Skin of body (tissue), 3 donors: ENCODE measurements at places on chromosomes 3 and 15.
A peak's percentile ranks its signal among the peaks of the same experiment; 100 is the strongest.

- DNase-seq = no peak
Measured at GRCh38 chr3:279325-279724, 82.8 kb downstream of the CHL1 start.

DNA sequence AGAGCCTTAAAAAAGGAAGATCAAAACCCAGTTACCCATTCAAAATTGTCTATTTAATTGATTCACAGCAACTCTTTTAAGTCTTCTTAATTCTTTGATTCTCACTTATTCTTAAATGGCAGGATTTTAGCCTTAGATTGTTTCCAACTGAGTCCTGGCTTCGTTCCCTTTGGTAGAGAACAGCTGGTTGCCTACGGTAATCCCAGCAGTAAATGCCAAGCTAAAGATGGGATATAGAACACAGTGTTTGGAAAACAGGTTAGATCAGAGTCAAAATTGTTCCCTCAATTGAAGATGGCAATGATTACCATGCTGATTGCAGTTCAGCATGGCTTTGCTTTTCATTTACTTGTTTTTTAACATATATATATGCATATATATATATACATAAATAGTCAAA is 300.9 kb downstream of the PYDC2 start:
- no peak for DNase-seq

DNA sequence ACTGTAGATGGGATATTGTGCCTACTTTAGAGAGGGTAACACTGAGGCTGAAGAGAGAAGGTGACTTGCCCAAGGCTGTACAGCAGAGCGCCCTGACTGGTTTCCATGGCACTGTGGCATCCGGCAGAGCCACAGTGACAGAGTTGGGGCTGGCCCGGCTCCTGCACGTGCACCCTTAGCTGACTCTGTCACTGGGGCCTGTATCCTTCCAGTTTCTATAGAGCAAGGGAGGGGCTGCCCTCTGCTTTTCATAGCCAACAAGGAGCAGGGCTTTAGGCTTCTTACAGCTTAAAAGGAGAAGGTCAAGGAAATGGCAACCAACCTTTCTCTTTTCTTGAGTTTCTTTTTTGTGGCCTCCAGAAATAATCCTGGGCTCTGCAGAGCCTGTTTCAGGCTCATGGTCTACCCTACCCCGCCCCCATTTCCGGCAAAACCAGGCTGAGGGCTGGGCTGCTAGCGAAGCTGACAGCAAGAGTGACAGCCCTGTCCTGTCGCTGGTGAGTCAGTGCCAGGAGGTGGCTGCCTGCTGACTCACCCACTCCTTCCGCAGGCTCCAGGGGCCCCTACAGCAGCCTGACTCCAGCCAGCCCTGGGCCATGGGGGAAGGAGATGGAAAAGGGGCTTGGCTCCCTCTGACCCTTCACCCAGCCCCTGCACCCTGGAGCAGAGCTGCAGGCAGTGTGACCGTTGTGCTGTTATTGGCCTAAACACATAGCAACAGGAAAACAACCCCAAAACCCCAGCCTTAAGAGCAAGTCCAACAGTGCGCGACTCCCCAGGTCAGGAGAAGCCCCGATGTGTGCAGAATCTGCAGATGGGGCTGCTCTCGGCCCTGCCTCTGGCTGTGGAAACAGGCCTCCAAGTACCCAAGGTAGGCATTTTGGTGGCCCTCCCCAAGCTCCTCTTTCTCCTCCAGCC is 29.8 kb downstream of the SLC6A6 start:
- peak; percentile 54 for DNase-seq

GRCh38 chr3:179196098-179196497 is 47.9 kb downstream of the PIK3CA start:
- no peak for DNase-seq

GRCh38 chr3:193387596-193387995 is 9.0 kb upstream of the ATP13A5 start:
- DNase-seq = no peak
